ENCODE measurements at places on chromosomes 6 and 20. TPM values are rescaled to one million over a fixed set of nuclear protein-coding genes. Genes with fewer than 3 reads are reported as not detected.

The GCNT2 gene
- total RNA-seq = 5.7 TPM

The CST5 gene
- not detected for total RNA-seq

The VSTM2L gene
- total RNA-seq = 0.55 TPM

The METTL24 gene
- not detected for total RNA-seq

The MCHR2 gene
- total RNA-seq = not detected

The RNGTT gene
- total RNA-seq = 15.9 TPM

The FOXA2 gene
- total RNA-seq = not detected

The PNRC1 gene
- total RNA-seq = 62.8 TPM

- peaks cover 19% of the 10 kb centered on the region for H3K4me1 ChIP-seq
- no peaks in the 10 kb centered on the region for H3K27me3 ChIP-seq
- H3K36me3 ChIP-seq = no peaks in the 10 kb centered on the region
- no peak for DNase-seq
- no peak overlapping the region for H3K27ac ChIP-seq
Observed at GRCh38 chr20:51438136-51438535, 104.4 kb downstream of the NFATC2 start.

DNA sequence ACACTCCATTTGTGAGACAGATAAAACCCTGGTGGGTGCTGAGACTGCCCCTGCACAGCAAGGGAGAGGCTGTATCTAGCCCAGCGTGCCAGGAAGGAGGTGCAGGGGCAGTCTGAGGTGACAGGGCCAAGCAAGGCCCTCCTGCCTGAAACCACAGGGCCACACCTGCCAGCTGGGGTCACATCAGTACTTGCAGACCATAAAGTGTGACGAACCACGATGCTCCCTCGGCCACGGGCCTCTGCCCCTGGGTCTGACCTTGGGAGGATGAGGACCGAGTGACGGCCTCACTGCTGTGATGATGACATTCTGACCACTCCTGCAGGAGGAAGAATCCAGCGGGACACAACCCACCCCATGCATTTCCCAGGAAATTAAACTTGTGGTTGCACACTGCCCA is 75.1 kb downstream of the NINL start:
- H3K27me3 ChIP-seq = peaks cover 2% of the 10 kb centered on the region
- no peak overlapping the region for H3K27ac ChIP-seq
- peaks cover 41% of the 10 kb centered on the region for H3K36me3 ChIP-seq
- H3K4me1 ChIP-seq = peaks cover 22% of the 10 kb centered on the region

DNA sequence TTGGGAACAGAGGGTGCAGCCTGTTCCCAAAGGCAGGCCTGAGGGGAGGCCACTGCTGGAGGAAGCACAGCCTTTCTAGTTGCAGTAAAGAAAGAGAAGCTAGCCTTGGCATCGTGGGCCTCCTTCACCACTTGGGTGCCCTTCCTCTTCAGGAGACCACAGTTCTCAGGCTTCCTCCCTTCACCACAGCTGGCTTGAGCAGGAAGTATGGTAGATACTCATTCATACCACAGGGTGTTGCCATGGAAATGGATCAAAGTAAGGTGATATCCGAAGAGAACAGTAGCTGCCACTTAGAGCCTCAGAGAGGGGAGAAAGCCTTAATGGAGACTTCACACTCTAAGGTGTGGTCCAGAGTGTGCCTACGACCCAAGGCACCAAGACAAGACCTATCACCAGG is 120.4 kb upstream of the RIPOR2 start:
- H3K36me3 ChIP-seq = peaks cover 4% of the 10 kb centered on the region
- DNase-seq = no peak
- H3K4me1 ChIP-seq = peaks cover 52% of the 10 kb centered on the region
- H3K27ac ChIP-seq = peak overlapping the region; percentile 12

DNA sequence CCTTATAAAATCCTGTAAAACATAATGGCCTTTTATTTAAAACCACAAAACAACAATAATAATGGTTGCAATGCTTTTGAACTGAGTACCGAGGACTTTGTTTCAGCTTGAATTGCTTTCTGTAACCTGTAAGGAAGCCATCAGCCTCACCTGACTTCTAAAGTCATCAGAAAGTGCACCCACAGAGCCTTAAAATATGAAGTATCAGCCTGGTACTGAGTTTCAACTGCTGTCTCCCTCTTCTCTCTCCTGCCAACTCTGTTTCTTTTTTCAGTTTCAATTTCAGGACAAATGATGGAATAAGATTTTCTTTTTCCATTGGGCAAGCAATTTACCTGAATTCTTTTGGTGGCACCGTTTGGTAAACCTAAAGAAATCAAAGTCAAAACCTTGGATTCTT is 119.4 kb downstream of the PHACTR1 start:
- no peaks in the 10 kb centered on the region for H3K4me1 ChIP-seq
- H3K27ac ChIP-seq = no peak overlapping the region
- H3K4me3 ChIP-seq = no peak overlapping the region
- 0 out of 2 replicates have a peak, but pooled peaks cover 4% of the 10 kb centered on the region for H3K36me3 ChIP-seq

DNA sequence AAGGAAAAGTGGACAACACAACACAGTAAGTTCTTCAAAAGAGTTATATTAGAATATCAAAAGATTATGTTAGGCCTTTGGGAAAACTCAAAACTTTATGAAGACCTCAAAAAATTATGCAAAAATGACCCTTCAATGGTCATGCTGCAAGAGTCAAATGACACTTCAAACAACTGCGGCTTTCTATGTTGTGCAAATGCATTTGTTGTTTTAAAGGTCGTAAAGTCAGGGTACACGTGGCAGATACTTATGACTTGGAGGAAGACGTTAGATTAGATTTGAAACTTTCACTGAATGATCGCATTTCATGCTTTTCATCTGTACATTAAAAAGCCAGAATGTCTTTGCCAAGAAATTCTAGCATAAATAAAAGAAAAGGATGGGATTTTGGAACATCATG is 31.4 kb downstream of the BCAS1 start:
- no peak for DNase-seq
- H3K27ac ChIP-seq = no peak overlapping the region
- peaks cover 3% of the 10 kb centered on the region for H3K27me3 ChIP-seq
- H3K4me1 ChIP-seq = peaks cover 2% of the 10 kb centered on the region
- H3K36me3 ChIP-seq = no peaks in the 10 kb centered on the region

- H3K27ac ChIP-seq = no peak overlapping the region
- H3K36me3 ChIP-seq = peaks cover 12% of the 10 kb centered on the region
- H3K27me3 ChIP-seq = peaks cover 4% of the 10 kb centered on the region
- H3K4me1 ChIP-seq = no peaks in the 10 kb centered on the region
Observed at GRCh38 chr6:16305246-16305725, 66.9 kb downstream of the GMPR start.

- peaks cover 30% of the 10 kb centered on the region for H3K27me3 ChIP-seq
- no peak for DNase-seq
- H3K27ac ChIP-seq = no peak overlapping the region
Observed at GRCh38 chr6:136989571-136990241, 55.1 kb downstream of the IL20RA start.

DNA sequence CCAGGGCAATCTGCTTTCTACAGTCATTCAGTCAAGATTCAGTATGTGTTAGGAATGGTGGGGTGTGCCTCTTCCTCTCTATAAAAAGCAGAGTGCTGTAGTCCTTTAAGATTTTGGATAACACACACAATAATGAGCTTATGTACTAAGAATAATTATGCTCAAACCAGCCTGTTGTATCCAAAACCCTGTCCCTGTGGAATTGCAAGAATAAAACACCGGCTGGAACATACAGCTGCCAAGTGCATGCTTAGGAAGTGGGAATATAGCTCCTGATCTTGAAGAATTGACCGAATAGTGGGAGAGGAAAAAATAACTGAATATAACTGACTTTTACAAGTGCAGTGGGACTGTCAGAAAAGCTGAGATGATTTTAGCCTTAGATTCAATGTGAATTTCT is 979 bp upstream of the MOCS1 start:
- H3K27me3 ChIP-seq = peaks cover 3% of the 10 kb centered on the region
- no peaks in the 10 kb centered on the region for H3K36me3 ChIP-seq
- DNase-seq = no peak
- H3K4me1 ChIP-seq = peaks cover 17% of the 10 kb centered on the region
- H3K27ac ChIP-seq = no peak overlapping the region

DNA sequence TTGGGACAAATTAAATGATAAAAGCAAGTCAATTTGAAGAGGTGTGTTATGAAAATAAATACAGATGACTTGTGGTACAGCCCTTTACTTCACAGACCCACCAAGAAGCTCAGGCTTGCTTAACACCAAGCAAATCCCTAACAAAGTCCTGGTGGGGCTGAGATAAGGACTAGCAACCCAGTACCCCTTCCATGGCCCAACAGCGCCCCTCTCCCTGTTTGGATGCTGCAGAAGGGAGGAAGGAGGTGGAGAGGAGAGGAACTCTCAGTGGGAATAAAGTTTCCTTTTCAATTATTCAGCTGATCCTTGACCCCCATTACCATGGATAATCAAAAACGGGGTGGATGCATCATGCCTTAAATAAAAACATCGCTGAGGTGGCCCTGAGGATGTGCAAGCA is 4.5 kb upstream of the ZNF831 start:
- no peaks in the 10 kb centered on the region for H3K4me1 ChIP-seq
- no peak overlapping the region for H3K4me3 ChIP-seq
- DNase-seq = no peak

DNA sequence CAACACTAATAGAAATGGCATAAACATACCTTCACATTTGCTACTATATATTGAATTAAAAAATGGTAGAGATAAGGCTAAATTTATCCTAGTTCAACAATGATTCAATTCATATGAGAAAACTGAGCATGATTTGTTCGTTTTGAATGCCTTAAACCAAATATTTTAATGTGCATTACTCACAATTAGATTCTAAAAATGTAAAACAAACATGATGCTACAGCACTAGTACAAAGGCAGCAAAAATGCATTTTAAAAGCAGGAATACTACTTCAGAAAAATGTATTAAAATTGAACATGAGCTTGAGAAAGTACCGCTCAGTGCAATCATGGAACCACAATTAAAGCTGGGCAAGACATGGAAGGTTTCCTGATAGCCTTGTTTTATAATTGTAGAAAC is 195.3 kb downstream of the KCNQ5 start:
- H3K4me3 ChIP-seq = no peak overlapping the region
- H3K4me1 ChIP-seq = peaks cover 48% of the 10 kb centered on the region
- H3K36me3 ChIP-seq = peaks cover 10% of the 10 kb centered on the region
- H3K27me3 ChIP-seq = peaks cover 1% of the 10 kb centered on the region
- no peak overlapping the region for H3K27ac ChIP-seq

- no peaks in the 10 kb centered on the region for H3K36me3 ChIP-seq
- 0 out of 2 replicates have a peak overlapping the region, but pooled peaks have one; percentile 11 for H3K27ac ChIP-seq
- H3K27me3 ChIP-seq = peaks cover 3% of the 10 kb centered on the region
- DNase-seq = peak; percentile 37
- H3K4me1 ChIP-seq = peaks cover 55% of the 10 kb centered on the region
Observed at GRCh38 chr6:15399641-15400470, 154.0 kb downstream of the JARID2 start.

DNA sequence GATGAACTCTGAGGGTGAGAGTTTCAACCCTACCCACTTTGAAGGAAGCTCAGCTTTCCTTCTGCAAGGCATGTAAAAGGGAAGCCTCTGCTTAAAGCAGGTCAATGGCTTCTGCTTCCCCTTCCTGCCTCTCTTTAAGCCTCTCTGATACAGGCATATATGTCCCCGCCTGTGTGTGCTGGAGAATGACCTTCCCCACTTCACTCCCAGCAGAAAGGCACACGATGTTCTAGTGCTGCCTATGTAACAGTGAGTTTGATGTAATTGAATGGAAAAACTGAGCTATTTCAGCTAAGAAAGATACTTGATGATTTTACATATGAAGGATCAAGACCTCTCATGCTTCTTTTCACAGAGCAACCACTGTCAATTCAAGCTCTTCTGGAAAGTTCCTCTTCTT is 632.2 kb downstream of the HACE1 start:
- H3K27me3 ChIP-seq = no peaks in the 10 kb centered on the region
- H3K4me3 ChIP-seq = no peak overlapping the region
- no peaks in the 10 kb centered on the region for H3K4me1 ChIP-seq
- DNase-seq = no peak
- no peaks in the 10 kb centered on the region for H3K36me3 ChIP-seq

DNA sequence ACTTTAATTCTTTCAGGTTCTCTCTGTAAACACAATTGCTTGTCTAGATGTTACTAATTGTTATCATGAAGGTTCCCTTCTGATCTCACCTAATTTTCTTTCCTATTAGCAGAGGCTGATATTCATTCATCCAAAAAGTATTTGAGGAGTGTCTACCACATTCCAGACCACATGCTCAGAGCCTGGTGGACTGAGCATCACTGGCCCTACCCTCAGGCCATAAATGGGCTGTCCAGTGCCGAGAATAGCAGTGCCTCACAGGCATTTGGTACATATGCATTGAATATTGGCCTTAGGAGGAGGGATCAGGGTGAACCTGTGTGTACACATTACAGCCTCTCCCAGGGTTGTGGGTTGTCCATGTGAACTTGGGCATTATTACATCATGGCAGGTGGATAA is 40.4 kb upstream of the PRELID3B start:
- DNase-seq = peak; percentile 89
- peaks cover 3% of the 10 kb centered on the region for H3K27me3 ChIP-seq
- H3K27ac ChIP-seq = peak overlapping the region; percentile 63
- no peaks in the 10 kb centered on the region for H3K36me3 ChIP-seq

- H3K36me3 ChIP-seq = no peaks in the 10 kb centered on the region
- H3K4me3 ChIP-seq = no peak overlapping the region
- no peaks in the 10 kb centered on the region for H3K4me1 ChIP-seq
- peaks cover 12% of the 10 kb centered on the region for H3K27me3 ChIP-seq
Observed at GRCh38 chr6:132272776-132273175, 128.5 kb downstream of the MOXD1 start.

GRCh38 chr6:104118274-104118673 is 741.4 kb downstream of the HACE1 start:
- H3K4me1 ChIP-seq = no peaks in the 10 kb centered on the region
- no peaks in the 10 kb centered on the region for H3K27me3 ChIP-seq
- H3K4me3 ChIP-seq = no peak overlapping the region
- H3K27ac ChIP-seq = no peak overlapping the region
- no peaks in the 10 kb centered on the region for H3K36me3 ChIP-seq

GRCh38 chr6:75762063-75762462 is 13.0 kb downstream of the MYO6 start:
- H3K4me1 ChIP-seq = 0 out of 2 replicates have a peak, but pooled peaks cover 6% of the 10 kb centered on the region
- no peak overlapping the region for H3K4me3 ChIP-seq
- no peaks in the 10 kb centered on the region for H3K27me3 ChIP-seq
- H3K36me3 ChIP-seq = no peaks in the 10 kb centered on the region

GRCh38 chr6:130600880-130601341 is 226.3 kb upstream of the SMLR1 start:
- H3K4me1 ChIP-seq = peaks cover 79% of the 10 kb centered on the region
- peaks cover 14% of the 10 kb centered on the region for H3K36me3 ChIP-seq
- peak overlapping the region; percentile 36 for H3K4me3 ChIP-seq
- peaks cover 3% of the 10 kb centered on the region for H3K27me3 ChIP-seq
- peak overlapping the region; percentile 74 for H3K27ac ChIP-seq

All from HFFc6 (cell line).